PC-9 (cell line): ENCODE measurements at places on chromosomes 6 and 20. TPM values are rescaled to one million over a fixed set of nuclear protein-coding genes. Genes with fewer than 3 reads are reported as not detected.
A peak's percentile ranks its signal among the peaks of the same experiment; 100 is the strongest.

DNA sequence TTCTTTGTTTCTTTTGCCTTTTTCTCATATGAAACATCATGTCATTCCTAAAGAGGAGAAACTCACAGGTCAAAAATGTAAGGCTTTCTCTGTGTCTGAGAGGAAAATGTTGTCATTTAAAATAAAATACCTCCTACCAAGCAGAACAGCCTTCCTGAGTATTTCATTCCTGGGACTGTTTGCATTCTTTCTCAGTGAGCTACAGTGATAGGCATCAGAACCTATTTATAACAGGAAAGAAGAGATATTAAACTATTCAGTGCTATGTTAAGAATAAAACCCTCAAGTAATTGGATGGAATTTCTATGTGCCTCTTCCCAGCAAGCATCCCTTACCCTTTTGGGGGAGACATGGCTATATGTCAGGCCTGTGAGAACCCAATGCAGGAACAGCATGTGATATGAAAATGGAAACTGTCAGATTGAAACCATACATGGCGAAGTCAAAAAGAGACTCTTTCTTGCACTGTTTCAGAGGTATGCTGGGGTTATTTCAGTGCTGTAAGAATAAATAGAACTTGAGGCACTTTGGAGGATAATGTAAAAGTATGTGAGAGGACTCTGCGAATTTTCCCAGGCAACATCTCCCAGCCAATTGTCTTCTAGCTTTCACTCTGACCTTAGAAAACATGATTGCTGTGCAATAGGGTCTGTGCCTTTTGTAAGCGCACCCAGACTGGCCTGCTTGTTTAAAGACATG lies 133.8 kb upstream of the CCN2 start:
- no peak overlapping the region for H3K4me3 ChIP-seq
- 0 out of 2 replicates have a peak, but pooled peaks cover 10% of the 10 kb centered on the region for H3K4me1 ChIP-seq
- peak; percentile 22 for DNase-seq
- no peaks in the 10 kb centered on the region for H3K27me3 ChIP-seq

DNA sequence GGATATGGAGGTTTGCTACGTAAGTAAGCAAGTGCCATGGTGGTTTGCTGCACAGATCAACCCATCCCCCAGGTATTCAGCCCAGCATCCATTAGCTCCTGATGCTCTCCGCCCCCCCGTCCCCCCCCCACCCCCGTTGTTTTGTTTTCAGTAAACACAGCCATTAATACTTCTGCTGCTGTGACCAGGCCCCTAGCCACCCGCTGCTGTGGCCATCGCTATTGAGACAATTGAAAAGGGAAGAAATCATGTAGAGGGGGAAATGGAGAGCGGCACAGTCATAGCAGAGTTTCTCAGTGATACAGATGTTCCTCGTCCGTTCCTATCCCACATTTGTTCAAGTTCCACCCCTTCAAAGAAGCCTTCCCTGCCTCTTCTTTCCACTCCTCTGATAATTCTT lies 24.9 kb downstream of the SLC35D3 start:
- H3K4me3 ChIP-seq = no peak overlapping the region
- no peaks in the 10 kb centered on the region for H3K36me3 ChIP-seq
- H3K27me3 ChIP-seq = no peaks in the 10 kb centered on the region
- no peaks in the 10 kb centered on the region for H3K4me1 ChIP-seq
- DNase-seq = no peak

GRCh38 chr6:168192195-168192900 lies 113.3 kb upstream of the FRMD1 start:
- no peak for DNase-seq
- no peak overlapping the region for H3K27ac ChIP-seq
- no peaks in the 10 kb centered on the region for H3K36me3 ChIP-seq
- no peaks in the 10 kb centered on the region for H3K4me1 ChIP-seq

GRCh38 chr6:90695316-90695715 lies 108.4 kb upstream of the MAP3K7 start:
- no peaks in the 10 kb centered on the region for H3K27me3 ChIP-seq
- H3K36me3 ChIP-seq = no peaks in the 10 kb centered on the region
- H3K27ac ChIP-seq = no peak overlapping the region

Gene CLVS2
- not detected in 2 replicates for total RNA-seq

Gene CEP85L
- 3.0 TPM in 2 replicates for total RNA-seq

GRCh38 chr6:157571269-157571668 lies 190.3 kb downstream of the ZDHHC14 start:
- H3K36me3 ChIP-seq = no peaks in the 10 kb centered on the region
- no peaks in the 10 kb centered on the region for H3K4me1 ChIP-seq
- no peak overlapping the region for H3K27ac ChIP-seq
- DNase-seq = no peak

Gene MOG
- total RNA-seq = not detected in 2 replicates

DNA sequence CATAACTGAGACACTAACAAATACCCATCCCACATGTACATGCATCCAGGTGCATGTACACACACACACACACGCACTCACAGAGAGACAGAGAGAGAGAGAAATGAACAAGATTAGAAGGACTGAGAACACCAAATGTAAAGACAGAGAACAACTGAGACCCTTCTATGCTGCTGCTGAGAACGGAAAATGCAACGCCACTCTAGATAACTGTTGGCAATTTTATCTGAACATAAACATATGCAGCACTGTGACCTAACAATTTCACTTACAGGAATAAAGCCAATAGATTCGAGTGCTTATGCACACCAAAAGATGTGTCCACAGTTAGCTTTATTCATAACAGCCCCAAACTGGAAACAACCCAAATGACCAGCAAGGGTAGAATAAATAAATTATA lies 103.8 kb upstream of the LY86 start:
- no peak overlapping the region for H3K4me3 ChIP-seq
- no peak overlapping the region for H3K27ac ChIP-seq
- DNase-seq = no peak
- no peaks in the 10 kb centered on the region for H3K4me1 ChIP-seq
